ENCODE measurements at places on chromosomes 11 and 22.

- DNase-seq, result no peak
Measured at GRCh38 chr11:98561252-98561651, 459.5 kb upstream of the CNTN5 start.

- no peak for DNase-seq
Measured at GRCh38 chr11:44243086-44243485, 66.9 kb downstream of the ALX4 start.

DNA sequence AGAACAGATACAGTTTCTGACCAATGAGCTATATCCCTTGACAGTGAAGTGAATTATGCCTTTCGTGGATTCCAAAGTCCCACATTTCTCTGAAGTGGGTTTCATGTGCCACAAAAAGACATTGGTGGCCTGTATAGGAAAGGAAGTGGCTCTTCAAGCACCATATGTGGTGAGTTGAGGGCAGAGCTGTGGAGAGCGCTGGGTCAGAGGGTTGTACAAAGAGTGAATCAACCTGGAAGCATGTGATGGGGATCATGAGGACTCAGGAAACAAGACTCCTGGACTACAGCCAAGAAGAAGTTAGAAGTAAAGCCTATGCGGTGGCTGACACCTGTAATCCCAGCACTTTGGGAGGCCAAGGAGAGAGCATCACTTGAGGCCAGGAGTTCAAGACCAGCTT lies 579 bp upstream of the SLC5A4 start:
- no peak for DNase-seq

DNA sequence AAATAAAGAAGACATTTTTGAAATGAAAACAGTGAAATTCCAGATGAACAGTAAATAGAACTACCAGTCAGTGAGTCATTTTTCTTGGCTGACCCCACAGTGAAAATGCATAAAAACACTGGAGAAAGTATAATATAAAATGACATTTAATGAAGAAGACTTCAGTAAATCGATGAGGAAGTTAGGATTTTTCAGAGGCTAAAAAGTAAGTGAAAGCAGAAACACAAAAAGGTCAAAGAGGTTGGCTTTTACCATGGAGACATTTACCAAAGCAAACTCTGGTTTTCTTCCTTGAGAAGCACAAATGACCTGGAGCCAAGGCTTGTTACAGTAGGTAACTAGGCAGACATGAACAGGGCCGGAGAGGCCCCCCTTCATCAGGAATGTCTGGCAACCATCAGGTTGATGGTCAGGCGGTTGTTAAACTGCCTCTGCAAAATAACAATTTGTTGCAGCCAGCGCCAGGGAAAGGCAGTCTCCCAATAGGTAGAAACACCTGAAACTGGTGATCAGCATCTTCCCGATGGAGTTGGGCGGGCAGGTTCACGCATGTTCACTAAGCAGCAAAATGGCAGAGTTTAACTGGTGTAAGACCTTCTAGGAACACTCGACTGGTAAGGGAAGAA lies 16.7 kb upstream of the TMEM123 start:
- no peak for DNase-seq

DNA sequence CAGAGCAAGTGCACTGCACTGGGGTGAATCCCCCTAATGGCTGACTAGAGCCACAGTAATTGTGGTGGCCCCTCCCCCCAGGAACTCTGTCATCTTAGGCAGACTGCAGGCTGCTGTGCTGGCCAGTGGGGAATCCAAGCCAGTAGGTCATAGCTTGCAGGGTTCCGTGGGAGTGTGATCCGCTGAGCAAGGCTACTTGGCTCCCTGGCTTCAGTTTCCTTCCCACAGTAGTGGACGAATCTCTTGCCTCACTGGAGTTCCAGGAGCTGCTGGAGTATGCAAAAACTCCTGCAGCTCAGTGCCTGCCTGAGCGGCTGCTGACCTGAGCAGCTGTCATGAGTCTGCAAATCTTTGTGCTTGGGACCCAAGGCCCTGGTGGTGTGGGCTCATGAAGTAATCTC lies 13.2 kb downstream of the OOSP3 start:
- DNase-seq, result no peak

- DNase-seq, result no peak
Measured at GRCh38 chr22:41480397-41480735, 11.4 kb downstream of the ACO2 start.

- no peak for DNase-seq
Measured at GRCh38 chr22:39514373-39514973, 5.9 kb upstream of the ATF4 start.

DNA sequence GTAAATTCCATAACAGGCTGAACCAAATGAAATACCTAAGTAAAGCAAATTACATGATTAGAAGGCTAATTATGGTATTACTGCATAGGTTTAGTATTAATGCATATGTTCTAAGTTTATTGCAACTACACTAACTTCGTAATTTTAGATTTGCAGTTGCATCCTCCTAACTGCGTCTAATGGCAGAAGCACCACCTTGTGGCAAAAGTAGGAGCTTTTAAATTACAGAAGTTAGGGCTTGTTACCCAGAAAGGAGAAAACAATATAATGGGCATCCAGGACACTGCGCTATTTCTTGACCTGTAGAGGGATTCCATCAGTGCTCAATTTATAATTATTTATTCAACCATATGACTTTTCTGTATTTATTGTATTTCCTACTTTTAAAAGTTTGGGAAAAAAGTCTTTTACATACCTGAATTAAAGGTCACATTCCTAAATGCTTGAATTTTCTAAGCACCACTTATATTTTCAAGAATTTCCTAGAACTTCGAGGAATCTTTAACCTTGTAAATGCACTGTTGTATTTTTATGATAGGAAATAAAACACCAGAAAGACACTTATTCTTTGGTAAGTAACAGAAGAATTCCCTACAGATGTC lies 16.3 kb upstream of the GPR83 start:
- DNase-seq, result no peak

DNA sequence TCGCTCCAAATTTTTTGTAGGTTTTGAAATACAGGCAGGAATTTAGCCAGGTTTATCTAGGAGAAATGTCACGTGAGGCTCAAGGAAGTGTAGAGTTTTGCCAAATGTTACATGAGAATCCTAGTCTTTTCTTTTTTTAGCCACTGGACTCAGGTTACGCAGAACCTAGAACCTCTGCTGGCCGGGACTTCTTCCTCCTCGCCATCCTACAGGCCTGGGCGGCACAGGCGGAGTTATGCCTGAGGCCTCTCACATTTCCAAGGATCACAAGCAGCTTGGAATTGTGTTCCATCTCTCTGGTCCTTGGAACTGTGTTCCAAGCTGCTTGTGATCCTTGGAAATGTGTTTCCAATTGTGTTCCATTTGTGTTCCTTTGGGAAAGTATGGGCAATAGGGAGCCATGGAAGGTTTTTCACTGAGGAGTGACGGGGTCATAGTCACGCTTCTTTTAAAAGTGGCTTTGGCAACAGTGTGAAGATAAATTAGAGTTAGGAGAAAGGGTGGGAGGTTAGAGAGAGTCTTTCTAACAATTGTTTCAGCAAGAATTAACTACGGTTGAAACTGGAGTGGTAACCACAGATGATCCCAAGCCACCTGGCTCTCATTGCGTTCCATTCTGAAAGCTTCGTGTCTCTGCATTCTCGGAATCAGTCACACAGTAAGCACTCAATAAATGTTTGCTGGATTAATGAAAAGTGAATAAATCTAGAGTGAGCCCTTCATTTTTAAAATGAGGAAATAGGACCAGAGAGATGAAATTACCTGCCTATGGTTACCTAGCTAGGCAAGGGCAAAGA lies 12.5 kb upstream of the POU2AF1 start:
- DNase-seq, result no peak

DNA sequence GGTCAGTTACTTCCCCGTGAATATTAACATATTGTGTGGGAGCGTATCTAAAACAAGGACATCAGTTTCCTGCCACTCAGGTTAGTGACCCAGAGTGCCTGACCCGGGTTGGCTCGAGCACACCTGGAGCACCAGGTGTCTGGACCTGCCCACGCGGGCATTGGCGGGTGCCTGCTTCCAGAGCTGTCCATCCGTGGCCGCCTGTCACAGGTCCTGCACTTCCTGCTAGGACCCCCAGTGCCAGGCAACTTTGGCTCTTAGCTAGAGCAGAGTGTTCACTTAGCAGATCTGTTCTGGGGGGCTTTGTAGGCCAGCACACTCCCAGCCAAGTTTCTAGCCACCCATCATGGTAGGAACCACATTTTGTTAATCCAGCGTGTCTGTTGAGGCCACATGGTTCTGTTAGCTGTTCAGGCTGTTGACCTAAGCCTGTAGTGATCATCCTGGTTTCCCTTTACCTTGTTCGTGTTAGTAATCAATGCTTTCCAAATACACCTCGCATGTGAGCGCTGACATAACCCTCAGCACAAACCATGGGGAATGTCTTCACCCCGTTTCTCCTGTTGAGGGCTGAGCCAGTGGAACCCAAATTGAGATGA lies 29.5 kb downstream of the MOV10L1 start:
- DNase-seq, result no peak

DNA sequence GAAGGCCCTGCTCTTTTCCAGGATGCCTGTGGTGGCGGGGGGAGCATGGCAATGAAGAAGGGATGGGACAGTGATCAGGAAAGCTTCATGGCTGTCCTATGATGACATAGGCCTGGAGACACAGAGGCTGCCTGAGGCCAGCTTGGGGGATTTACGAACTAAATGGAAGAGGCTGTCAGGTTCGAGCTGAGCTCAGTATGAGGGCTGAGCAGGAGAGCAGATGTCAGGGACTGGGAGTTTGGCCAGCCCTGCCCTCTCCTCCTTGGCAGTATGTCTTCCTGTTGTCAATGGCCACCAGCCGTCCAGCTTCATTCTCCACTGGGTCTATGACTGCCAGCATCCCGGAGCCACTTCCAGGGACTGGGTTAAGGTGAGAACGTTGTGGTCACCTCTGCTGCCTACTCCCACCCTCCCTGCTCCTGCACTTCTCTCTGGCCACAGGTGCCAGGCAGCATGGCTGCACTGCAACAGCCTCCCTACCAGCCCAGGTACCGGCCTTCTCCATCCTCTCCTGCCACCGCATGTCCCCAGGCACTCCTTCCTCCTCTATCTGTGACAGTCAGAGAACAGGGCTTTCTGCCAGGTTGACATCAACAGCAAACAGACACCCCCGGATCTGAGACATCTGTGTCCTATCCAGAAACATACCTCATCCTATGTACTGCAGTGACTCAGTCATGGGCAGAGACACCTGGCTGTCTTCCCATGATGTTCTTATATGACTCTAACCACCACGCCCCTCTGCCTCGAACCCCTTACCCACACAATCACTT lies 75.1 kb downstream of the KIRREL3 start:
- no peak for DNase-seq
